Right hindlimb (tissue), 1 donor: ENCODE measurements at places on chromosomes 13 and 19.

GRCh38 chr13:113159701-113160100, 1.3 kb downstream of the PROZ start:
- no peak for DNase-seq

DNA sequence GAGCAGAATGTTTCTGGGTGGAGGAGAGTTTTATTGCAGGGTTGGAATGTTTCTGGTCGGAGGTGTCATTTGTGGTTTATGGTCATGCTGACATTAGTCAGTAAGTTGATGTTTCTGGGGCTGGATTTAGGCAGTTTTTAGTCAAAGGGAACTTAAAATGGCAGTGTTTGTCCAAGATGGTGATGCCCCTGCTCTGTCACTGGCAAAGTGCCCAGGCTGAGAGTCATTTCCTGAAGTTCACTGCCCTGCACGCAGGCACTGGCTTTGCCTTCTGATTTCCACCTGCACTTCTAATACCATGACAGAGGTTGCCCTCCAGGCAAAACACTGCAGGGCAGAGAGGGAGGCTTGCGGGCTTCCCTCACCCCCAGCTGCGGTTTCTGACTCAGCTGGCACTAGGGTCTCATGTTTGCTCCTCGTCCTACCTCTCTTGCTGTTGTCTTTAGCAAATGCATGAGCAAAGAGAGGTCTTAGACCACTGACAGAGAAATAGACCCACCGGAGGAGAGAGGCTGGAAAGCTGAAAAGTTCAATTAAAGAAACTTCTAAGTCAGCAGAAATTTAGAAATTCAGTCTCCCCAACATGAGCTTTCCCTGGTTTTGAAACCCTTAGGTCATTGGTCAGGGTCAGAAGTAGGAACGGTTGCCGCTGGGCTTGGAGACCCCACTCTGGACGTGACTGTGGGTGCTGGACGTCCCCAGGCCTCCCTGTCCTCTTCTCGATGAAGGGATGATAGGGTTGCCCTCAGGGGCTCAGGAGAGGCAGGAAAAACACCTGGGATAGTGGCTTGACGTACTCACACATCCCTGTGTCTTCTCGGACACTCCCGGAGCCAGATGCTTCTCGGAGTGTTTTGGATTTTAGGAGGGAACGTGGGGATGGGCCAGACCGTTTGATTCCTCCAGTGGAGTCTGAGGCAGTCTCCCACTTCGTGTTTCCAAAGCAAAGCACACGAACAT, 26.3 kb downstream of the TMEM255B start:
- no peak for DNase-seq

DNA sequence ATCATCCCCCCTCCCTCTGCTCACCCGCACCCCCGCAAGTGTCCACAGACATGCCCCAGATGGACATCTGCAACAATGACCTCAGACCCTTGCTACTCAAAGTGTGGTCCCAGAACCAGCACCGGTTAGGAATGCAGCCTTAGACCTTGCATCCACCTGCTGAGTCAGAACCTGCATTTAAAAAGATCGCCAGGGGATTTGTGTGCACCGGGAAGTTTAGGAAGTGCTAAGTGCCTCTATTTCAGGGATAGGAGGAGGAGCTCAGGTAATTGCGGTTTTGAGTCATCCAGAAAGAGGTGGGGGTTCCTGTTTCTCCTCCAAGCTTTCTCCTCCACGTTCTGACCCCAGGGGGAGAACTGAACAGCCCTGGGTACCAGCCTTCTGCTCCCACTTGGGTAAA, 46.2 kb downstream of the CACNA1A start:
- DNase-seq = no peak

- no peak for DNase-seq
Observed at GRCh38 chr13:111623208-111623607, 302.8 kb downstream of the TEX29 start.
